ENCODE measurements at places on chromosomes 6 and 20.

- H3K27me3 ChIP-seq = no peaks in the 10 kb centered on the region
- peaks cover 41% of the 10 kb centered on the region for H3K36me3 ChIP-seq
- H3K4me3 ChIP-seq = no peak overlapping the region
- DNase-seq = no peak
- peaks cover 56% of the 10 kb centered on the region for H3K4me1 ChIP-seq
These were observed 27.3 kb downstream of the CDK5RAP1 start for GRCh38 chr20:33373735-33374605.

DNA sequence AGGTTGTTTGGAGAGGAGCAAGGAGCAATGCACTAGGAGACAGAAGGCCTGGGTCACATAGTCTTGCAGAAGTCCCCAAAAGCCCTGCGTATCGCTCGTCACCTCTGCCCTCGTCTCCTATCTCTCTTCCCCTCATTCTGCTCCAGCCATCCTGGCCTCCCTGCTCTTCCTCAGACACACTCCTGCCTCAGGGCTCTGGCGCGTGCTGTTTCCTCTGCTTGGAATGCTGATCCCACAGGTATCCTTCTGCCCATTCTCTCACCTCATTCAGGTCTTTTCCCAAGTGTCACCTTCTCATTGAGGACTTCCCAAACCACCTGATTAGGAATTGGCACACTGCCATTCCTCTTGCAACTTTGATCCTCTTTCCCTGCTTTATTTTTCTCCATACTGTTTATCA lies 9.0 kb upstream of the SLC2A10 start:
- DNase-seq = no peak
- H3K4me1 ChIP-seq = peaks cover 7% of the 10 kb centered on the region

DNA sequence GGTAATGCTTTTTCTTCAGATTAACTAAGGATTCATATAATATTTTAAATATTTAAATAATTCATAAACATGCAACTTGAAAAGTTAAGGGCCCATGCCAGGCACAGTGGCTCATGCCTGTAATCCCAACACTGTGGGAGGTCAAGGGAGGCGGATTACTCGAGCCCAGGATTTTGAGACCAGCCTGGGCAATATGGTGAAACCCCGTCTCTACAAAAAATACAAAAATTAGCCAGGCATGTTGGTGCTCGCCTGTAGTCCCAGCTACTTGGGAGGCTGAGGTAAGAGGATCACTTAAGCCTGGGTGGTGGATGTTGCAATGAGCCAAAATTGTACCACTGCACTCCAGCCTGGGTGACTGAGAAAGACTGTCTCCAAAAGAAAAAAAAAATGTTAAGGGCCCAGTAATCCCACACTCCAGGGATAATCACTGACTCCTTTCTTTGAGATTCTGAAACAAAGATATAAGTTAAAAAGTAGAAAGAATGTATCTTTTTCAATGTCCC lies 7.9 kb upstream of the RIN2 start:
- no peaks in the 10 kb centered on the region for H3K4me1 ChIP-seq
- no peak for DNase-seq
- H3K27me3 ChIP-seq = no peaks in the 10 kb centered on the region
- no peak overlapping the region for H3K27ac ChIP-seq

DNA sequence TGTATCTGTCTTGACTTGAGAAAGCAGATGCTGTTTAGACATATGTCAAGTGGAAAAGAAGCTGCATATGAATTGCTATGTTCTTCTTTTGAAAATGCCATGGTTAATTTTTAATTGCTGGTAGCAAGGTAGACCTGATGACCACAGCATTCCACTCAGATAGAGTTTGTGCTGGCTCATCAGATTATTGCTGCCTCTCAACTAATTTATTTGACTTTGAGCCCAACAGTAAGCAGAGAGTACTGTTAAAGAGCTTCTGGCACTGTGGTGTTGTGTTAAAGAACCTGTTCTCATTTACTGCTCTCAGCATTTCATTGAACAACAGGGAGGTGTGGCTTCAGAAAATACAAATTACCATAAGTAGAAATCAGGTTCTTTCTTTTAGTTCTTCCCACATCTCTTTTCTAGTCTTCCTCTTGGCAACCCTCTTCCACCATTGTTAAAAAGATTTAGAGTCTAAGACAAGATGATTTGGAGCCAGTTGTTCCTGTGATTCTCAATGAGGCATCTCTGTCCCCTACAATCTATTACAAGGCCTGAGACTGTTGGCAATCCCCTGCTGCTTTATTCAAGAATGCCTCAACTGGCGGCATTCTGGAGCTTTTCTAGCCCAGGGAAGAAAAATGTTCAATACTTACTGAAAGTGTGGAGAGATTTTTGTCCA lies 967.6 kb upstream of the GJE1 start:
- no peak overlapping the region for H3K4me3 ChIP-seq
- H3K4me1 ChIP-seq = no peaks in the 10 kb centered on the region
- no peak overlapping the region for H3K27ac ChIP-seq
- no peak for DNase-seq
- no peaks in the 10 kb centered on the region for H3K27me3 ChIP-seq
- no peaks in the 10 kb centered on the region for H3K36me3 ChIP-seq

GRCh38 chr6:6623553-6623952 lies 35.0 kb downstream of the LY86 start:
- peaks cover 12% of the 10 kb centered on the region for H3K27me3 ChIP-seq
- H3K4me3 ChIP-seq = no peak overlapping the region
- H3K36me3 ChIP-seq = peaks cover 73% of the 10 kb centered on the region
- DNase-seq = no peak
- peaks cover 68% of the 10 kb centered on the region for H3K4me1 ChIP-seq
